ENCODE measurements at places on chromosomes 3 and 15.

- no peak for DNase-seq
Observed at GRCh38 chr3:31979001-31979697, 1.9 kb downstream of the OSBPL10 start.

- no peak for DNase-seq
Observed at GRCh38 chr3:48561045-48561736, 2.4 kb downstream of the UCN2 start.

DNA sequence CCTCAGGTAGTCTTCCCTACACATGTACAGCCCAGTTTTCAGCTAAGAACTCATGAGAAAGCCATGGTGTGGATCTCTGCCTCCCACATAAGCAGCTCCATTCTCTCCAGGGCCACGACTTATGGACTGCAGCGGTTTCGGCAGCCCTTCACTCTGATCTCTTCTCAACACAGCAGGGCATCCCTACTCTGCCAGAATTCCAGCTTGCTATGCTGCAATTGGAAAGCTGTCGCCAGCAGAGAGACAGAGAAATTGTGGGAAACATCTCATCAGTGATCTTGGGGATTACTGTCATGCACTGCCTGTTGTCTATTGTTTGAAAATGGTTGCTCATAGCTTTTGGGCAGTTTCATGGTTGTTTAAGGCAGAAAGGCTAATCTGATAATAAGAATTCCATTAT lies 11.9 kb upstream of the BLM start:
- DNase-seq = no peak

- no peak for DNase-seq
Observed at GRCh38 chr15:56774356-56774755, 41.0 kb upstream of the ZNF280D start.

DNA sequence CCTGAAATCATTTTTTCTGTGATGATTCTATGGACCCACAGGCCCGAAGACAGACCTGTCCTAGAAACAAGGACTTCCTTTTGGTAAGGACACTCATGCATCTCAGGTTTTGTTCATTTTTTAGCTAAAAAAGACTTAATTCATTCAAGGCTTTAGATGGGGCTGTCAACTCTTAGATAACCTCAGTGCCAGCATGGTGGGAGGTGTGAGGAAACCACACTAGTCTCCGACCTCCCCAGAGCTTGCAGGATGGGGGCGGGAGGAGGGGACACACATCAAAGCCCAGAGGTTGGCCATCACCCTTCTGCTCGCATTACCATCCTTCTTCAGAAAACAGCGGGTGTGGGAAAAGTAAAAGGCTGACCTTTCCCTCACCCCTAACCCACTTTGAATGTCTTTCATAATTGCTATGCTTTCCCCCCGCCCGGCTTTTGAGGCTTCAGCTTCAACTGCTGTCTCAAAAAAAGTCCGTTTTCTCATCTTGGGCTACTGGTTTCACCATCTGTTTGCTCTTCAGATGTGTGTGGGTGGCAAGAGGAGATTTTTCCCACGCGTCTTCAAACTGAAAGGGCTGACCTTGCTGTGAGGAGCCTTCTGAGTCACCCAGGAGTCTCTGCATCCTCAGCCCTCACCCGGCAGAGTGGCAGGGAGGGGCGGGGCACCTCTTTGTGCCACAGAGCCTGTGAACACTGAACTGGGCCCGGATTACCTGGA lies 27.6 kb upstream of the CXCR6 start:
- peak; percentile 84 for DNase-seq

Measured in GM04504 (cell line).